Mesenteric fat pad (tissue), 1 donor: ENCODE measurements at places on chromosomes 13 and 19. TPM values are rescaled to one million over a fixed set of nuclear protein-coding genes. Genes with fewer than 3 reads are reported as not detected.

DNA sequence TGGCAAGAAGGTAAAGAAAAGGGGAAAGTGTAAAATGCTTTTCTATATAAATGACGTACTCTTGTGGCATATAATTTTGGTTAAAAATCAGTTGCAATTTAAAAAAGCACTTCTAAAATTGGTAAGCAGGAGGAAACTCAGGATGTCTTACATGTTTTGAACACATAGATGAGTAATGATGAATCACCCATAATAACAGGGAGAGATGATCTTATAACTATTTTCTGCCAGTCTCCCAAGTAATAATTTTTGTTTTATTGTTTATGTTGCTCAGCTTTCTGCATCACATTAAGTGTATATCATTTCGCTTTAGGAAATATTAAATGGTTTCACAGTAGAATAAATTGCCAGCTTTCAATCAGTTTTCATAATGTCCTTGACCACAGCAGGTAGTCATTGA, 1430.7 kb upstream of the PCDH20 start:
- DNase-seq: no peak

- DNase-seq: no peak
Measured at GRCh38 chr13:99738626-99739025, 232.9 kb downstream of the ZIC5 start.

- DNase-seq: no peak
Measured at GRCh38 chr19:4877753-4878490, 10.5 kb upstream of the PLIN3 start.

DNA sequence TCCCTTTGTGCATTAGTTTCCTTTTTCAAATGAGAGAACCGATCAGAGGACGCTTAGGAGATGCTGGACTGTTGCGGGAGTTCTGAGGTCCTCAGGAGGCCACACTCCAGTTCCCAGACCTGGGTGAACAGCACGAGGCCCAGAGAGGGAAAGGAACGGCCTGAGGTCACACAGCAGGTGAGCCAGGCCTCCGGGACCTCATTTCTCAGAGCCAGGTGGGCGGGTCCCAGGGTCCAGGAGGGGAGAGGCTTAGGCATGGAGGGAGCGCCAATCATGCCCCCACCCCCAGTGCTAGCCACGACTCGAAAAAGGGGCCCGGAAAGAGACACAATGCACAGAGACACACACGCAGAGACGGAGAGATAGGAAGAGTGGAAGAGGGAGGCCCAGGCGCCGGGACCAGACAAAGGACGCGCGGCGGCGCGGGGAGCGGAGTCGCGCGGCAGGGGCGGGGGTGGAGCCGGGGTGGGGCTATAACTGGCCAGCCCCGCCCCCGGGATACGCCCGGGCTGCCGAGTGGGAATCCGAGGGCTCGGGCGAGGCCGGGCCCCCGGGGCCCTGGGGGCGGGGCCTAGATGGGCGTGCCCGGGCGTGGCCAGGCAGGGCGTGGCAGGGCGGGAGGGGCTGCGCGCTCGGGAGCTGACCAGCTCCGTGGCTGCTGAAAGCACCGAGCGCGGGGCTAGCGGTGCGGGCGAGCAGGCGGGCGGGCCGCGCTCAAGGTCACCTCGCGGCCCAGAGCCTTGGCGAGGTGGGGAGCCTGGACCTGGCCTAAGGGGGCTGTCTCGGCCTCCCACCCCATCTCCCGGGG, 1.6 kb downstream of the ELAVL3 start:
- DNase-seq: no peak

DNA sequence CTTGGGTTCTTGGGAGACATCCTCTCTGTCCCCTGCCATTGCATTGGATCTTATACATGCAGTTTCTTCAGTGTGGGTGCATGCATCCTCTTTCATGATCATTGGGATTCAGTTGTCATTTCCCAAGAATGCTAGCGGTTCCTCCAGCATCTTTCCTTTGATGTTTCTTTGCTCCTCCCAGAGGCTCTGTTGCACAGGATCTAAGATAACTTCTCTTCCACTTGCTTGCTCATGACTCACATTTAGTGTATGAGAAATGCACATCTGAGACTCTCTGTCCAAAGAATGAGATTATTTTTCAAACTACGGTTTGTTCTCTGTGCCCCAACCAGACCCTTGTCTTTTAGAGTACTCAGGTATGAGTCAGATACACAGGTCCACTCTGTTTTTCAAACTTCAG, 197.1 kb downstream of the NDFIP2 start:
- no peak for DNase-seq

- DNase-seq: no peak
Measured at GRCh38 chr19:6383188-6383587, 7.5 kb upstream of the PSPN start.

- DNase-seq: no peak
Measured at GRCh38 chr19:10828981-10829821, 6.8 kb downstream of the TMED1 start.

DNA sequence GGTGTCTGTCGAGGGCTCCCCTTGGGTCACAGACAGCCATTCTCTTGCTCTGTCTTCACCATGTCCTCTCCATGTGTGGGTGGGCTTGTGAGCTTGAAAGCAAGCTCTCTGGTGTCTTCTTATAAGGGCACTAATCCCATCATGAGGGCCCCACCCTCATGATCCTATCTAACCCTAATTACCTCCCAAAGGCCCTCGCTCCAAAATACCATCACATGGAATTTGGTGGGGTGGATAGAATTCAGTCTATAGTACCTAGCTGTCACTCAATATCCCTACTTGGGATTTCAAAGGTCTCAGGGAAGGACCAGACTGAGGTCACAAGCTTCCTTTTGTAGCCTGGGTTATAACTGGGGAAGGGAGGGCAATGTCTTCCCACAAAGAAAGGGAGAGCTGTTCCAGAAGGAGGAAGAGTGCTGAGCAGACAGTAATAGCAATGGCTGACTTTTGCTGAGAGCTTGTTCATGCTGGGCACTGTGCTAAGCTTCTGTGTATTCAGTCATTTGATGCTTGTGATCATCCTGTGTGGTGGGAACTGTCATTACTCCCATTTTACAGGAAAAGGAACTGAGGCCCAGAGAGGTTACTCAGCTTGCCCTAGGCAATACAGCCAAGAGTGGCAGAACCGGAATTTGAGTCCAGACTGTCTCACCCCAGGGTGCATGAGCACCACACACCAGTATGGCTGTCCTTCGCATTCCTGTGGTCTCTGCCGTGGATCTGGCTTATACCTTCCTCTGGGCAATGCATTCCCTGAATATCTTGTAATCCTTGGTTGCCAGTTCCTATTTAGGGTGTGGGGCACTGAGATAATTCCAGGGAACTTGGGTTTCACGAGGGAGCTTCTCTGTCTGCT, 8.2 kb downstream of the FXYD5 start:
- DNase-seq: no peak

- DNase-seq: peak; percentile 57
Measured at GRCh38 chr13:113774177-113775107, 15.4 kb downstream of the TMEM255B start.

- DNase-seq: no peak
Measured at GRCh38 chr13:32956595-32956933, 59.7 kb upstream of the KL start.

GRCh38 chr13:37026771-37027170, 26.2 kb downstream of the EXOSC8 start:
- no peak for DNase-seq

DNA sequence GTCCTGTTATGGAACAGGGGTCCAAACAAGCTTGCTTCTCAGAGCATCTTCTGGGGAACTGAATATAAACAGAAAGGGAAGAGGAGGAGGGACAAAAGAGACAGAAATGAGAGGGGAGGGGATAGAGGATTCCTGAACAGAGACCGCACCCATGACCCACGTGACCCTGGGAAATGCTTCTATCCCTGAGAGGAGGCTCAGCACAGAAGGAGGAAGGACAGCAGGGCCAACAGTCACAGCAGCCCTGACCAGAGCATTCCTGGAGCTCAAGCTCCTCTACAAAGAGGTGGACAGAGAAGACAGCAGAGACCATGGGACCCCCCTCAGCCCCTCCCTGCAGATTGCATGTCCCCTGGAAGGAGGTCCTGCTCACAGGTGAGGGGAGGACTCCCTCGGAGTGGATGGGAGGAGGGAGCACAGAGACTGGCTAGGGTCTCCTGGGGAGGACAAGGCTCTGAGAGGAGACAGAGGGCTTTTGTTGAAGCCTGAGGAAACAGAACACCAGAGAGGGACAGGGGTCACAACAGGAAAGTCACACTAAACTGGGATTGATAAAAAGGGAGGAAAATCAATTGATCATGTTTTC, at the start of gene CEACAM6:
TSS of gene CEACAM6 (plus strand) at position 203 of the 586 bp plus-strand sequence. CDS start at position 312, 109 bp downstream.
- DNase-seq: no peak

DNA sequence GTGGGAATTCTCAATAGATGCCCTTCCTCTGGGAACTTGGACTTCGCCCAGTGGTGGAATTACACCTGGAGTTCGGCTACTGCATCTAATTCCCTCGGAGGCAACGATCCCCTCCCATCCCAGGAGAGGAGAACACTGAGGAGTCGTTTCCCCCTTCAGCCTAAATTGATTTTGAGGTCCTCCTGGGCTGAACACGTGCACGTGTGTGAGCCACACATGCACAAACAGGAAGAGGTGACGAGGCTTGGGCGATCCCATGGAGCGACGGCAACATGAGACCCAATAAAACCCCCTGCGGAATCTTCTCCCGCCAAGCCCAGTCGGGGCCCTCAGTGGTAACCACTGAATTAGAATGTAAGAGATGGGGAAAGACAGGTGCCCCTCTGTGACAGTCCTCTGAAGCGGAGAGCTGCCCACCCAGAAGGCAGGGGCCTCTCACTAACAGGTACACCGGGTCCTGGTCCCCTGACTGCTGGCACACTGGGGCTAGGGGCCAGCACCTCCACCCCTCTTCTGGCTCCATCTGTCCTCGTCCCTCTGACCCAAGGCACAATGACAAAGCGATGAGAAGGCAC, 4.5 kb downstream of the MLLT1 start:
- DNase-seq: no peak

Gene LCP1
- total RNA-seq: 195 TPM

Gene SLC8A2
- not detected for total RNA-seq

Gene LIPE
- total RNA-seq: 1,893 TPM

Gene RTBDN
- total RNA-seq: not detected

Gene RFPL4AL1
- not detected for total RNA-seq

Gene BRME1
- 0.67 TPM for total RNA-seq

Gene CDC16
- total RNA-seq: 70.0 TPM
